ENCODE measurements at places on chromosomes 5 and 9. TPM values are rescaled to one million over a fixed set of nuclear protein-coding genes. Genes with fewer than 3 reads are reported as not detected.

Gene DRD1
- not detected for total RNA-seq

Gene SLC2A6
- total RNA-seq, result 14.2 TPM

Gene SNCAIP
- total RNA-seq, result 9.7 TPM

Gene PRSS3
- 1.6 TPM for total RNA-seq

Gene BSPRY
- total RNA-seq, result 6.4 TPM

- no peak overlapping the region for H3K27ac ChIP-seq
- peaks cover 46% of the 10 kb centered on the region for H3K4me1 ChIP-seq
- no peak overlapping the region for H3K4me3 ChIP-seq
- DNase-seq, result no peak
These were observed 38.9 kb downstream of the EFNA5 start for GRCh38 chr5:107631805-107632362.

DNA sequence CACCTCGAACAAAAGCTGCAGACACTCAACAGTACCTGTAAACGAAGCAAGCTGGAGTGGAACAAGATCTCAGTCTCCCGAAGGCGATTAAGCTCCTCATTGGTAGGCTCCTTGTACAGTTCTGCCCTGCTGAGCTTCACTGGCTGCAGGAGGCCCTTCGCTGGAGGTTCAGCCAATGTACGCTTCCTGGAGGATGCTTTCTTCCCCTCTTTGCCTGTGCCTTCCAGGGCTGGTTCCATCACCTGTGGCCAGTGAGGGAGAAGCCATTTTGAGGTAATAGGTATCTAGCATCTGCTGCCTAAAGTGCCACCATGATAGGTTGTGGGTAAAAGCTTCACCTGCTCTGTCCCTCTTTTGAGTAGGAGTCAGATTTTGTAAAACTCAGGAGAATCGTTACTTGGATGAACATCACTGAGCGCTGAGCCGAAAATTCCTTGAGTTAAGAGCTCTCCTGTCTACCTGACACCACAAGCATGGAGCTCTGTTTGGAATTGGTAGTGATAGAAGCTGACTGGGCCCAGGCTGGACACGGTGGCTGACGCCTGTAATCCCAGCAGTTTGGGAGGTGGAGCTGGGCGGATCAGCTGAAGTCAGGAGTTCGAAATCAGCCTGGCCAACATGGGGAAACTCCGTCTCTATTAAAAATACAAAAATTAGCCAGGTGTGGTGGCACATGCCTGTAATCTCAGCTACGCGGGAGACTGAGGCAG lies 1.4 kb downstream of the NOL6 start:
- no peak for DNase-seq
- no peak overlapping the region for H3K27ac ChIP-seq
- H3K27me3 ChIP-seq, result no peaks in the 10 kb centered on the region
- peaks cover 38% of the 10 kb centered on the region for H3K36me3 ChIP-seq
- H3K4me1 ChIP-seq, result peaks cover 10% of the 10 kb centered on the region
- peak overlapping the region; percentile 96 for H3K4me3 ChIP-seq

- H3K36me3 ChIP-seq, result no peaks in the 10 kb centered on the region
- no peaks in the 10 kb centered on the region for H3K27me3 ChIP-seq
- peaks cover 12% of the 10 kb centered on the region for H3K4me1 ChIP-seq
These were observed 80.8 kb downstream of the PDE6A start for GRCh38 chr5:149863830-149864229.

DNA sequence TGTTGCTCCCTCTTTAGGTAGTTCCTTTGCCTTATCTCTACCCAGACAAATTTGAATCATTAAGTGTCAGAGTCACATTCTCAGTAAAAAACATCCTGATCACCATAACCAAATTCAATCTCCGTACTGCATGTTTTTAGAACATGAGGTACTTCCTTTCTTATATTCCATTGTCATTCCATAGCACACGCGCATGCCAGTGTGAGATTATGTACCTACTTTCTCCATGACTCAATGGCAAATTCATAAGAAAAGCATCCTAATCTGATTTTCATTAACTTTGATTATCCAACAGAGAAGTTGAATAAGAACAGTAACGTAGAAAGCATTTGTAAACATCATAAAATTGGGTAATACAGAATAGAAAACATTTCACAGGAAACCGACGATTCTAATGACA lies 1118.6 kb upstream of the CDH9 start:
- no peaks in the 10 kb centered on the region for H3K27me3 ChIP-seq
- no peak for DNase-seq
- H3K36me3 ChIP-seq, result no peaks in the 10 kb centered on the region
- no peak overlapping the region for H3K27ac ChIP-seq

DNA sequence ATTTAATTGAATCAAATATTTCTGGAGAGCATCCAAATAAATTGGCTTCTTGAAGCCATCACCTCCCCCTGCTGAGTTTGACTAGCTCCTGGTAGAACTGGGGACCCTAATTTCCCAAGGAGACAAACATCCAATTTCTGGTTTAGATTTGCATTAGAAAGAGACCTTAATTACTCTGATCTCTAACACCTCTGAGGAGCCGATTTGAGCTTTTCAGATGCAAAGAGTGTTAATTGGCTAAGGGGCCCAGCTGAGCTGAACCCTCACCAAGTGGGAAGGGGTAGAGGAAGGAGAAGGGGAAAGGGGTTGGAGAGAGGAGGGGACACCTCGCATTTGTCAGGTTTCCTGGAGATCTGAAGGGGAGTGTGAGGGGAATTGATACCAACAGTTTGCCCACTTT lies 145.4 kb upstream of the SHB start:
- no peak overlapping the region for H3K4me3 ChIP-seq
- H3K27me3 ChIP-seq, result peaks cover 100% of the 10 kb centered on the region
- DNase-seq, result peak; percentile 57
- H3K27ac ChIP-seq, result no peak overlapping the region
- no peaks in the 10 kb centered on the region for H3K36me3 ChIP-seq

DNA sequence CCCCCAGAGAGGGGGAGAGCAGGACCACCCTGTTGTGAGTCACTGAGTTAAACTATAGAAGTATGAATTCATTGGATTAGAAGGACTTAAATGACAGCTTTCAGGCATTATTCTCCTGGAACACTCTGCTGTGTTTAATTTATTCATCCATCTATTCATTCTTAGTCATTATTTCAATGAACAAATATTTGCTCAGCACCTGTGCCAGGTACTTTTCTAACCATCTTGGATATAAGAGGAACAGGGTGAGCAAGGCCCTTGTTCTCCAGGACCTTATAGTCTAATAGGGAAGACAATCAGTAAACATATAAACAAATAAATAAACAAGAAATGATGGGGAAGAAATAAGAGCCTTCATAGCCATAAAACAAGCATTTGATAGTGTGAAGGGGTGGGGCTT lies 483.9 kb upstream of the BRINP1 start:
- no peaks in the 10 kb centered on the region for H3K27me3 ChIP-seq
- peaks cover 2% of the 10 kb centered on the region for H3K4me1 ChIP-seq
- H3K4me3 ChIP-seq, result no peak overlapping the region
- DNase-seq, result no peak
- no peaks in the 10 kb centered on the region for H3K36me3 ChIP-seq

GRCh38 chr5:143600396-143601075 lies 197.1 kb upstream of the NR3C1 start:
- H3K36me3 ChIP-seq, result no peaks in the 10 kb centered on the region
- H3K4me1 ChIP-seq, result peaks cover 7% of the 10 kb centered on the region
- no peaks in the 10 kb centered on the region for H3K27me3 ChIP-seq
- no peak overlapping the region for H3K27ac ChIP-seq
- H3K4me3 ChIP-seq, result no peak overlapping the region

- DNase-seq, result no peak
- H3K4me3 ChIP-seq, result peak overlapping the region; percentile 36
- H3K4me1 ChIP-seq, result peaks cover 70% of the 10 kb centered on the region
- peaks cover 3% of the 10 kb centered on the region for H3K36me3 ChIP-seq
- no peaks in the 10 kb centered on the region for H3K27me3 ChIP-seq
These were observed 90.2 kb downstream of the TLE4 start for GRCh38 chr9:79661886-79662536.

GRCh38 chr5:76391014-76391413 lies 12.1 kb upstream of the IQGAP2 start:
- H3K36me3 ChIP-seq, result no peaks in the 10 kb centered on the region
- no peak overlapping the region for H3K4me3 ChIP-seq
- H3K27ac ChIP-seq, result no peak overlapping the region
- no peaks in the 10 kb centered on the region for H3K27me3 ChIP-seq
- peaks cover 45% of the 10 kb centered on the region for H3K4me1 ChIP-seq
- no peak for DNase-seq

Measured in WTC11 (cell line).